ENCODE measurements at places on chromosomes 7 and 10.

DNA sequence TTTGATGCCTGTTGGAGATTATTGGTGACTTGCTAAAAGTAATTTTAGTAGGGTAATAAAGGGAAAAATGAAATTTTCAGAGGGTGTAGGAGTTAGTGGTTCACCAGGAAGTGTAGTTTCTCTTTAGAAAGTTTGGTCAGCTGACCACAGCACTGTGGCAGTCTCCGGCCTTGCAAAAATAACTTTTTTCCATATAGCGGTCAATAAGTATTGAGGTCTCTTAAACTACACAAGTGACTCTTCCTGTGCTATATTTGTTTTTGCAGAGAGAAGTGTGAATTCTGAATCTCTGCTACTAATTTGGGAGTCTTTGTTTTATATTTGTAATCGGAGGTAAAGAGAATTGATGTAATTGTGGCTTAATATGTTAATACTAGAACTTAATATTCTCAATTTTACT, 24.3 kb downstream of the PTPN12 start:
- no peak for DNase-seq

- peak; percentile 13 for DNase-seq
Observed at GRCh38 chr10:24988831-24989640, 26.9 kb downstream of the ENKUR start.

- DNase-seq = no peak
Observed at GRCh38 chr7:158808126-158808525, 21.2 kb downstream of the ESYT2 start.

GRCh38 chr10:104923501-104923900, 282.4 kb downstream of the SORCS3 start:
- DNase-seq = no peak

DNA sequence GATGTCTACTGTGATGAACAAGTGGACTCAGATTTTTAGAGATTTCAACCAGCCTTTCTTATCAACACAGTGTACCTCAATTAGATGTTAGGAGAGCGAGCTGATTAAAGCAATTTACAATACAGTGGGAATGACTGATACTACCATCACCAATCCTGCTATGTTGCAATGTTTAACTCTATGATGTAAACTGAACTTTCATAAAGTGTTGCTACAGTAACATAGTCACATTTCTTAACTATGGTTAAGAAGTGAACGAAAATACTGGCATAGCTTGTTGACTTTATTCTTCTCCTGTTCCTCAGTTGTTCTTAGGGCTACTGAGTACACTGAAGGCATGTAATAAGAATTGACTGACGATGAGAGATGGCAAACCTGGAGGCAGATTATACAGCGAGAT, 139.8 kb downstream of the MYOF start:
- DNase-seq = no peak

DNA sequence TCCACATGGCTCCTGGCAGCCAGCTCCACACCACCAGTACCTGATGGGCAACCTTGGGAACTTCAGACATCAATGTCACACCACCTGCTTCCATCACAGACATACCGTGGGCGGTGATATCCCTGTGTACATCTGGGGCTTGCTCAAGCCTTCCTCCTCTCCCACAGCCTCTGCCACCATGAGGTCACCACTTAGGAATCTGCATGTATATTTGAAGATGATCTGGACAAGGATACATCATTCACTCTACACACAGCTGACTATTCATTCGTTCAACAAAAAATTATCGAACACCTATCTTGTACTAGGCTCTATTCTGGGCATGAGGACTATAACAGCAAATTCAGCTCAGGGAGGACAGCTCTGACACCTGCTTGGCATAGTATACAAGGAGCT, 6.8 kb downstream of the DLG5 start:
- DNase-seq = no peak

DNA sequence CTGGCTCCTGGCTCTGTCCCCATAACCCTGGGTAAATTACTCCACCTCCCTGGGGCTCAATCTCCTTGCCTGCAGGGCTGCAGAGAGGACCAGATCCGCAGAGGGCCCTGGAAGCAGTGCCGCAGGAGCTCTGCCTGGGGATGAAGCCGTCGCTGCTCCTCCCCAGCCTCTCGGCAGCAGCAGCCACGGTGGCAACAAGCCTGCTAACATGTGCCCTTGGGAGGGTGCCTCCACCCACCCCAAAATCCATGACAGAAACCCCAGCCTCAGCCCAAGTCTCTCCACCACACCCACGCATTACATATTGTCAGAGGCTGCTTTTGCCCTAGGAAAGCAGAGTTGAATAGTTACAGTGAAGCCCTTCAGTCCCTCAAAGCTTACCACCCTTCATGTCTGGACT, 486.4 kb upstream of the FOXK1 start:
- no peak for DNase-seq

DNA sequence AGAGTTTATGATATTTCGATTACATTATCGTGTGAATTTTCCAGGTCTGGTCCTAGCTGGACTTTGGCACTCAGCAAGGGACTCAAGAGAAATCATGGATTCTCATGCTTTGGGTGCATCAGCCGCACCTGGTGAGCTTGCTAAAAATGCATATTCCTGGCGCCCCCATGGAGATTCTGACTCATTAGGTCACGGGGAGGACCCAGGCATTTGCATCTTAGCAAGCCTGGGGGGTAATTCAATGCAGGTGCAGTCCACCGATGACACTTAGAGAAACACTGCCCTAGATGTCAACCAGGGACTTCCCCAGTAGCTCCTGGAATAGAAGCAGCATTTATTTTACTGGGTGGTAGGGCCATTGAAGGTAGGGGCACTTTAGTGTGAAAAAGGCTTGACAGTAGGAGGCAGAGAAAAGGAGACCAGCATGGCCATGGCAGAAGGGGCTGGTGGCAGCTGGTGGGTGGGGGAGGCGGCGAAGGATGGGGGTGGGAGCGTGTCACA, 29.9 kb upstream of the PDCD4 start:
- DNase-seq = no peak

- DNase-seq = no peak
Observed at GRCh38 chr10:102523250-102524029, 19.7 kb downstream of the SUFU start.

DNA sequence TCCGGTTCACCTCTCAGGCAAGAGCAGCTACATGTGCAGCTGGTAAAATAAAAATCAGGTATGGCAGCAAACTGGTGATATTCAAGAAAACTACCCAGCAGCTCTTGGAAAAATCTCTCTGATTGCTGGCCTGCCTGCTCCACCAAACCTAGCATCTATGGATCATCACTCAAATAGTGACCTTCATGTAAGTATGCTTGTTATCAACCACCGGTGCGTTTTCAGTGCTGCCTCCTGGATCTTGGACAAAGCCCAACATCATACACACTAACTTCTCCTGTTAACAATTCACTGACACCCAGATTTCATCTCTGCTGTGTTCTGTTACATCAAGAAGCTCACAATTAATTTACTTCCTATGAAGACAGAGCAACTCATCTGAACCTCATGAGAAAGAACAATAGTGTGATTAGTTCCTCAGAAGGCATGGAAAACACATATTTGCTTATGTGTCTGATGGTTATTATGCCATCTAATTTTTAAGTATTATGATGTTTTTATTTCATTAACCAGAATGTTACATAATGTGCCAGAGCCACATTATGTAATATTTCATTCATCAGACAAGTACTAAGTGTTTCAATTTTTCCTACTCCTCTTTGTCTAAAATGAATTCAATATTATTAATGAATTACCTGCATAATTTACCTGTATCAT, 8.8 kb downstream of the CDK6 start:
- DNase-seq = no peak

DNA sequence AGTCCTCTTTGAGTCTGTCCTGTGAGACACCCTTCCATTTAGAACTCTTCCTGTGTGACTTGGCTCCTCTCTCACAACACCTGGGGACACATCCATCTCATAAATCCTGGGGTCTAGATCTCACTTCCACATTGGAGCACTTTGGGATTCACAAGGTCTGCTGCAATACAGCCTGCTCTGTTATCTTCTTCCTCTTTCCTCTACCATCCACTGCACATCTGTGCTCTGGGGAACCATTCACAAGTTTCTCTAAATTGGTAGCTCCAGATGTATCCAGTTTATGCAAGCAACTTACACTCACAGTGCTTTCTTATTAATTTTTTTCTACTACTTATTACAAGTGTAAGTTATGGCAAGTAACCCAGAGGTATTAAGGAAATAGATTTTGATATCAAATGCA, 5.5 kb upstream of the FIGNL1 start:
- DNase-seq = no peak

DNA sequence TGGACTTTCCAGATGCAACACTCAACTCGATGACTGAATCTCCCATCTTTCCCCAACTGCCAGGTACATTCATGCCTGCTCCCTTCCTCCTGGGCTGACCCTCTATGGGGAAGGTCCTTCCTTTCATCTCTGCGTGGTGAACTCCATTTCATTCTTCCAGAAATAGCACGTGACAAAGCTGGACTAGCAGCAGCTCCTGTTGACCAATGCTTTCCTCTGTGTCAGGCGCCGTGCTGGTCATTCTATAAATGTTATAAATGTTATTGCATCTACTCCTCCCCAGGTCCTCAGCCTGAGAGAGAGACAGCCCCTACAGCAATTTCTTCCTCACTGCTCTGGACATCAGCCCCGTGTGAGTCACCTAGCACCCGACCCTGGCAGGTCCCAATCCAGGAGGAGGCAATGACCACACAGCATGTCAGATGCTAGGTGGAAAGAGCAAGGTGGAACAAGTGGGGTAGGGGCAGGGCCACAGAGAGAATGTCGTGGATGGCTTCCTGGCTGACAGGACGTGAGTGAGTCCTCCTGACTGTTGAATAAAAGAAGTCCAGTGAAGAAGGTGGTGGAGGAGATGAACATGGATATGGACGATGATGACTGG, 178.1 kb downstream of the ADAM12 start:
- DNase-seq = no peak

DNA sequence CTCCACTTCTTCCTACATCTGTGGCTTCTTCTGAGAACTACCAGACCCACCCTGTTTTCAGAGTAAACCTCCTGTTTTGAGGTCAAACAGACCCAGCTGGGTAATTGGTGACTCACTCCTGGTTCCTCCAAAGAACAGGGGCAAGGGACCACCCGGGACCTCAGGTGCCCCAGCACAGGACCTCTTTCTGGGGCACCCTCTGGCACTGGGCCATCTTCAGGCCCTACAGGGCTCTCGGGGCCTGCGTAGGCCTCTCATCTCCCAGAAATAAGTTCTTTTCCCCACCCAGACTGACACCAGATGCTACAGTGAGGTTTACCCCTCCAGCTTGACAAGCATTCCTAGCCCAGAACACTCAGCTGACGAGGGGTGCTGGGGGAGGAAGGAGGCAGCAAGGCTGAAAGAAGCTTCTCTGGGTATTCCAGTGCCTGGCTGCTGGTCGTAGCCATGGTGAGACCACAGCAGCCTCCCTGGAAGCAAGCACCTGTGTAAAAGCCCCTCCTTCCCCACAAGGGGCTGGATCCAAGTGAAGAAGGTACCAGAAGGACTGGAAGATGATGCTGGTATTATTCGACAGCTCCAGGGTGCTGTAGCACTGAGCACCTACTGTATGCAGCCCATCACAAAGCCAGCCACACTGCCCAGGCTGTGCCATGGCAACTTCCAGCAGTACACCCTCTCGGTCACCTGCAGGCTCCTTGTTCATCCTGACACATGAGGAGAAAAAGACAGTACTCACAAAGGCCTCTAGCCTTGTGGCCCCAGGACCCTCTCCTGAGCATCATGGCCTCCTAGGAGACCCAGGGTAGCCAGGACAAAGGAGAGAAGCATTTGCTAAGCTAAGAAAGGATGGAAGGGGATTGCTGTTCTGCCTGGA, 47.4 kb downstream of the ALOX5 start:
- DNase-seq = peak; percentile 94

DNA sequence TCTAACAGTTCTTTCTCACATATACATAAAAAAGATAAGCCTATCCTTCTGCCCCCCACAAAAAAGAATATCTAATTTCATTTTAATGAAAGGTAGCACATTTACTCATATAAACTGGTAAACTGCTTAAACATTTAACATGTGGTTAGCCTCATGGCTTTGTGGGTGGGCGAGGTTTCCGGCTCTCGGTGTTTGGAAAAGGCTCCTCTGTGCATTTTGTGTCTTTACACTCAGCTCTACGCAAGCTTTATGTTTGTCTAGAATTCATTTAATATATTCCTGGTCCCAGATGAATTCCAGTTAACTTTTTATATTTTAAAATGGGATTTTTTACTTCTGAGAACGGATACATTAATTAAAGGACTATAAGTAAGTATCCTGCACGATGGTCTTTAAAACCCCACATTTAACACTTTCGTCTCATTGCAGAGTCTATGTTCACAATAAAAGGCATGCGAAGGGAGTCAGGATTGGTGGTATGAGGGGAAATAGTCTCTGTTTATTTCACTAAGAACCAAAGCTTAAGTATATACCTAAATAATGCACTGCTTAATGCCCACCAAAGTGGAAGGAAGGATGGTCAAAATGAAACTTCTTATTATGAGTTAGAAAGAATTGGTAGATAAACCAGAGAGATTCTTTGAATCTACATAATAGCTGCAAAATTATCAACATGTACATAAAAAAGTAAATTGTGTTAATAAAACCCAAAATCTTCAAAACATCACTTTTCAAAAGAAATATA, 197.2 kb downstream of the CRPPA start:
- no peak for DNase-seq

Measured in bone marrow (tissue), 2 donors.